ENCODE measurements at places on chromosomes 4 and X. TPM values are rescaled to one million over a fixed set of nuclear protein-coding genes. Genes with fewer than 3 reads are reported as not detected.

DNA sequence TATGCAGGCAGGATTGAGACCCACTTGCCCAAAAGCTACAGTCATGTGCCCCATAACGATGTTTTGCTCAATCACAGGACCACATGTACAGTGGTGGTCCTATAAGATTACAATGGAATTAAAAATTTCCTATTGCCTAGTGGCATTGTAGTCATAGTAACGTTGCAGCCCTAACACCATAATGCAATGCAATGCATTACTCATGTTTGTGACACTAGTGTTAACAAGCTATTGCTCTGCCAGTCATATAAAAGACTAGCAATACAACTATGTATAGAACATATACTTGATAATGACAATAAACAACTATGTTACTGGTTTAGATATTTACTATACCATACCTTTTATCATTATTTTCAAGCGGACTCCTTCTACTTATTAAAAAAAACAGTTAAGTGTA lies 50.6 kb downstream of the VGLL1 start:
- DNase-seq: no peak

DNA sequence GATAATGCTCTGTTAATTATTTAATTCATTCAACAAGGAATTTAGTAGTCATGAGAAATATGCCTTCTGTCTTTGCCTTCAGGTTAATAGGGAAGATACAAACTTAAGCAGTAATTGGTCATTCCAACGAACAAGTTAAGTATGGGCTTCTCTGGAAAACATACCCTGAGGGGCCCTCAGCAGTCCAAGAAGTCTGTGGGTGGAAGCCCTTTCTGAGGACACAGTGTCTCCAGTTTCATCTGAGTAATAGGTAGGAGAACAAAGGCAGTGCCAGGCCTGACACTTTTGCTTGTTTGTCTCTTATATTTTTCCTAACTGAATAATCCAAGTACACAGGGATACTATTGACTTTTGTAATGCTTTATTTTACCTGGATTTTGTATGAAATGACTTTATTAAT lies 262.5 kb downstream of the FBXW7 start:
- no peak for DNase-seq

DNA sequence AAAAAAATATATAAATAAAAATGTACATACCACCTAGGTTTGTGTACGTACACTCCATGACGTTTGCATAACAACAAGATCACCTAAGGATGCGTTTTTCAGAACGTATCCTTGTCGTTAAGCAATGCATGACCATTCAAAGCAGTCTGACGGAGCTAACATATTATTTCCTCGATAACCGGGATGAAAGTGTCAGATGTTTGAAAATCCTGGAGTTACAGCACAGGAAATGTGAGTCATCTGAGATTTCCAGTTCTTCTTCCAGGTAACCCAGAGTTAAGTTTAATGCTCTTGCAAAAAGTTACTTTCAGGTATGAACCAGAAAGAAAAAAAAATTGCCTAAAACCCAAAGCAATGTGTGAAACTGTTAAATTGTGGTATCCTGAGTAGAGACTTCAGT lies 107.9 kb downstream of the LDB2 start:
- DNase-seq: peak; percentile 15

DNA sequence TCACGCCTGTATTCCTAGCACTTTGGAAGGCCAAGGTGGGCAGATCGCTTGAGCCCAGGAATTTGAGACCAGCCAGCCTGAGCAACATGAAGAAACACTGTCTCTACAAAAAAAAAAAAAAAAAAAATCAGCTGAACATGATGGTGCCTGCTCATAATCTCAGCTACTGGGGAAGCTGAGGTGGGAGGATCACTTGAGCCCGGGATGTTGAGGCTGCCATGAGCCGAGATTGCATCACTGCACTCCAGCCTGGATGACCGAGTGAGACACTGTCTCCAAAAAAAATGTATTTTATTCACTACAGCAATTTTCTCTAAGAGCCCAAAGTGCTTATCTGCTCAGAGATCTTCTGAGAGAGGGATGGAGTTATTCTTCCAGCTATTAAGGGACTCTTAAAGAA lies 215.8 kb upstream of the PPP3CA start:
- DNase-seq: no peak

The FRMPD4 gene
- total RNA-seq: 0.37 TPM

The IL2 gene
- total RNA-seq: not detected

The LONRF3 gene
- total RNA-seq: not detected

The SPACA5 gene
- not detected for total RNA-seq

The TMPRSS11F gene
- not detected for total RNA-seq

All from HT1080 (cell line).